ENCODE measurements at places on chromosomes 16 and 17. TPM values are rescaled to one million over a fixed set of nuclear protein-coding genes. Genes with fewer than 3 reads are reported as not detected.

GRCh38 chr17:74852237-74853047 lies 7.2 kb downstream of the GRIN2C start:
- DNase-seq: peak; percentile 52

DNA sequence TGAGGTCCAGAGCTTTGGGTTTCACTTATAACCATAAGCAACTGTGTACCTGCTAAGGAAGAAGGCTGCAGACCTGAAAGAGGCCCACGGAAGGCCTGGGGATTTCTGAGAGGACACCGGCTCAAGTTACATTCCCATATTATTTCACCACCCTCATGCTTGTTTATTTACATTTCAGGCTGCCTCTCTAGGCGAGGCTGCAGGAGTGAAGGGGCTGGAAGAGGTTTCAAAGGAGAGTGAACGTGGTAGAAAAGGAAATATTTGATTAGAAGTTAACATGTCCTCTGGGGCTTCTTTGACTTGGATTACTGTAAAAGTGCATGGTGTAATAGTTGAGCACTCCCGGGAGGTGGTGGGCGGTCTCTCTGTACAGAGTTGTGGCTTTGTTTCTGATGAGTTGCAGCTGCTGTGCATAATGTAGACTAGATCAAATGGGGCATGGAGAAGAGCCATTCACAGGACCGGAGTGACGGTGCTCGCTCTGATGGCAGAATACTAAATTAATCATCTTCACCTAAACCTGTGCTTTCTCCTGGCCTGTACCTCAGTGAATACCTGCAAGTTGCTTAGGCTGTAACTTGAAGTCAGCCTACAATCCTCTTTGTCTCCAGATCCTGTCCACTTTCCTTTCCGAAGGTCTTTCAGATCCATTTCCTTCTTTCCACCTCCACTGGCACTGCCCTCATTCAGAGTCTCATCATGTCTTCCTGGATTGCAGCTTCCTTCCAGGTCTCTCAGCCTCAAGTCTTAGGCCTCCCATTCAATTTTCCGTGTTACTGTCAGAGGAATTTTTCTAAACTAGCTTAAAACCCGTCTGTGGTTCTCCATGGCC lies 1.9 kb upstream of the CPD start:
- DNase-seq: no peak

- no peak for DNase-seq
Observed at GRCh38 chr17:81846743-81847689, 12.2 kb upstream of the PPP1R27 start.

GRCh38 chr16:52707676-52708337 lies 160.9 kb upstream of the TOX3 start:
- DNase-seq: no peak

DNA sequence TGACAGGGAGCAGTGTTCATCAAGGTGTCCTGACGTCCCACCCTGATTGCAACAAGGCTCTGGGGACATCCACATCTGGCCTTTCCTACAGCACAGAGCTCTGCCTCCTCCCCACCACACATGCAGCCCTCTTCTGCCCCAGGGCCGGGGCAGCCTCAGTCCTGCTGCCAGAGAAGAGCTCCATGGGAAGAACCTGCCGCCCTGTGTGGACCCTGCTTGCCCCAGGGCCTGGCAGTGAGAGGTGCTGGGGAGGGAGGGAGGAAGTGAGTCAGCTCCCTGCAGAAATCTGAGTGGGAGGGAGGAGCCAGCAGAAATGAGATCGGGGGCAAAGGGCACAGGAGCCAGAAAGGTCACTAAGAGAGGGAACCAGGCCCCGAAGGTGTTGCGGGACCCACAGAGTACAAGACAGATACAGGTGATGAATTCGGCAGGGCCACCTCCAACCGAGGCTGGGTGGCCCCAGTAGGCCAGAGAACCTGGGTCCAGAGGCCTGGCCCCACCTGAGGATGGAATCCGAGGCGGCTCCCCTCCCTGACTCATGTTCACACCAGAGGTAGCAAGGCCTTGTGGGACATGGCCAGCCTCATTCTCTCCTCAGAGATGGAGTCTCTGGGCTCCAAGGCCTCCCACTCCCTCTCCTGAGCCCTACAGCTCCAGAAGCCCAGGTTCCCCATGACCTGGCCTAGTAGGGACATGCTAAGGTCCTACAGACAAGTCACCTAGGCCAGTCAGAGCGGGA lies 24.8 kb downstream of the MYO18A start:
- DNase-seq: peak; percentile 68

DNA sequence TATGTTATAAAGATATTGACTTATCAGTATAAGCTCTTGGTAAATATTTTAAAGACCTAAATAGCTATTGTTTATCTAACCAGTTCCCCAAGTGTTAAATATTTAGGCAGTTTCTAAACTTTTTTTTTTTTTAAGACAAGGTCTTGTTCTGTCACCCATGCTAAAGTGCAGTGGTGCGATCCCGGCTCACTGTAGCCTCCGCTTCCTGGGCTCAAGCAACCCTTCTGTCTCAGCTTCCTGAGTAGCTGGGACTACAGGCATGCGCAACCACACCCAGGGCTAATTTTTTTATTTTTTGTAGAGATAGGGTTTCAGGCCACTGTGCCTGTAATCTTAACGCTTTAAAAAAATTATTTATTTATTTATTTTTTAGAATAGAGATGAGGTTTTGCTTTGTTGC lies 43.5 kb downstream of the SNX29 start:
- no peak for DNase-seq

DNA sequence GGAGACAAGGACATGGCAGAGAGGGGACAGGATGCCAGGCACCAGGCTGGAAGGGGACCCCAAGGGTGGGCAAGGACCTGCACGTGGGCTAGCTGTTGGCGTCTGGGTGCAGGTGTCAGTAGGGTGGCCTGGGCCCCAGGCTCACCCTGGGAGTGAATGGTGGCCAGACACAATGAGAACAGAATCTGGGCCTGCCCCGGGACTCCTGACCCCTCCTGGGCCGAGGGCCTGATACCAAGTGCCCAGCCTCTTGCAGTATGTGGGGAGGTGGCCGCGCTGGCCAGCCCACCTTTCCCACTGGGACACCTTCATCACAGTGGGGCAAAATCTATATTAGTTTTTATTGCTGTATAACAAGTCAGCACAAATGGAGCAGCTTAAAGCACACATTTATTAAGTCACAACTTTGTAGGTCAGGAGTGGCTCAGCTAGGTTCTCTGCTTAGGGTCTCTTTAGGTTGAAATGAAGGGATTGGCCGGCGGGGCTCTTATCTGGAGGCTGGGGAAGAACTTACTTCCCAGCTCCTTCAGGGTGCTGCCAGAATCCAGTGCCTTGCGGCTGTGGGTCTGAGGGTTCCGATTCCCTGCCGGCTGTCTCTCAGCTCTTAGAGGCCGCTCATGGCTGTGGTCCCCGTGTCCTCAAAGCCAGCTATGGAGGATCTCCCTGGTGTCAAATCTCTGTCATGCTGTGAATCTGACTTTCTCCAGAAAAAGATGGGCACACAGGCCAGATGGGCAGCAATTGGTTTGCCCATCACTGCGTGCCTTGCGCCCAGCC lies 3.6 kb downstream of the PRSS33 start:
- DNase-seq: no peak

GRCh38 chr17:43631429-43631828 lies 30.3 kb downstream of the MEOX1 start:
- no peak for DNase-seq

GRCh38 chr17:63142836-63143235 lies 176.8 kb downstream of the TANC2 start:
- no peak for DNase-seq

- DNase-seq: no peak
Observed at GRCh38 chr16:19636436-19637267, 81.1 kb downstream of the VPS35L start.

DNA sequence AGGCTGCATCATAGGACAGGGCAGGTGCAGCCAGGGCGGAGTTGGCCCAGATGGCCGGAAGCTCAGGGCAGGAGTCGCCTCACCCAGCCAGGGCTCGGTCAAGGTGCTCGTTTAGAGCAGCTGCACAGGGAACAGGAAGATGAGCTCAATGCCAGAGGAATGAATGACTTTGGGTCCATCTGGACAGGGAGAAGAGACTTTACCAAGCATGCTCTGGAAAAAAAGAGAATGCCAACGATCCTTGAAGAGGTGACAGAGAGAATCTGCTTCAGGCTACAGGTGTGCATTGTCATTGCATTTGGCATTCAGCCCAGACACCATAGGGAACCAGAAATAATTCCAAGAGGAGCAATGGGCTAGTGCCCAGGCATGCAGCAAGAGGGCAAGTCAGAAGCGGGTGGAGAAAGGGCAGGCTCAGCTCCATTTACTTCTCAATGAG lies 6.7 kb upstream of the MPP3 start:
- no peak for DNase-seq

- DNase-seq: no peak
Observed at GRCh38 chr17:82231312-82231561, 2.4 kb downstream of the SLC16A3 start.

DNA sequence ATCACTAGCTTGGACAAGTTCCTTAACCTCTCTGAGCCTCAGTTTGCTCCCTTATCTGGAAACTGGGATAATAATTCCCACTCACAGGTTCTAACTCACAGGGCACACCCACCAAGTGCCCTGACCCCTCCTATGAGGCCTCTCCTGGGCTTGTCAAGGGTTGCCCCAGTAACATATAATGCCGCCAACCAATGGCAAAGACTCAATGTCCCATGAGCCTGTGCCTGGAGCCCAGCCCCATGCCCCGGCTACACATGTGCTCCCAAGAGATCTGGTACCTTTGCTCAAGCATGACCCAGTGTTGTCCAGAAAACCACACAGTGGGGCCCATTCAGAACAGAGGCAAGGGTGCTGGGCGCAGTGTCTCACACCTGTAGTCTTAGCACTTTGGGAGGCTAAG lies 8.5 kb upstream of the FBXL19 start:
- DNase-seq: no peak

DNA sequence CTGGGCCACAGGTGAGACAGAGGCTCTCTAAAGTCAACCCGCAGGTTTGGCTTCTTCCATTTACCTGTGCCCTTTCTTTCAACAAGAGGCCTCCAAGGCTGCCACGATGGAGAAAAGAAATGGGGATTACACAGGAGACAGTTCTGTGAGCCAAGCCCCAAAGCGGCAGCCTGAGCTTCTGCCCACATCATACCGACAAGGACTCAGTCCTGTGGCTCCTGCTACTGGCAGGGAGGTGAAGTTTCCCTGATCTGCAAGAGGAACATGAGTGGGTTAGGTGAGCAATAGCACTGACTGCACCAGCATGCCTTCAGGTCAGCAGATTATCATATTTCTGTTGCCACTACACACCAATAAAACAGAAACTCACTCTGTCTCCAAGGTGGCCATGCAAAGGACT lies 800.0 kb downstream of the KCNJ18 start:
- no peak for DNase-seq

DNA sequence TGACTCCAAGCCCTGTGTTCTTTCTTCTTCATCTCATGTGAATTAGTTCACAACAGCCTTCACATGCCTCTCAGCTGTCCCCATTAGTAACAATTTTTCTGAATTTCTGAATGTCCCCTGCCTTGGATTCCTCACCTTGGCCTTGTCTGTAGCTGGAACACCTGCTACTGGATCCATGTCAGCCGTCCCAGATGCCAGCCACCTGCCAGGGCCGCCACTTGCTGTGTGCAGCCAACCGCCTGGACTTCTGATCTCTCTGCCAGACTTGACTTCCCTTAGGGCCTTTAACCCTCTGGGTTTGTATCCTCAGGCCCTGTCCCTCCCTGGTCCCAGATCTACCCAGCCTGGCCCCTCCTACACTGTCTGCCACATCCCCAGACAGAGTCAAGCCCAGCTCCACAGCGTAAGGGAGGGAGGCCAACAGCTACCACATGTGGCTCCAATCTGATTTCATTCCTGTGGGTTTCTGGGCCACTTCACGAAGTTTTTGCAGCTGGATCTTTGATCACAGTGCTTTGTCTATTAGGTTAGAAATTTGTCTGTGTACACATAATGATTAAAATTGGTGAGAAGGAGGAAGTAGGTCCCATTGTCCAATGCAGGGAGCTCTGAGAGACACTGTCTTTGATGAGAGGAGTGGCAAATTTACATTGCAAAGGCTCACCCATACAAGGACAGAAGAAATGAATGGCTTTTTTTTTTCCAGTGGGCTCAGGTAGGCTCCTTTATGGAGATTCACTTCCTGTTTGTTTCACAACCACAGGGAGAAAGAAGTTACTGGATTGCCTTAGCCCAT lies 15.3 kb downstream of the MPP2 start:
- DNase-seq: no peak

DNA sequence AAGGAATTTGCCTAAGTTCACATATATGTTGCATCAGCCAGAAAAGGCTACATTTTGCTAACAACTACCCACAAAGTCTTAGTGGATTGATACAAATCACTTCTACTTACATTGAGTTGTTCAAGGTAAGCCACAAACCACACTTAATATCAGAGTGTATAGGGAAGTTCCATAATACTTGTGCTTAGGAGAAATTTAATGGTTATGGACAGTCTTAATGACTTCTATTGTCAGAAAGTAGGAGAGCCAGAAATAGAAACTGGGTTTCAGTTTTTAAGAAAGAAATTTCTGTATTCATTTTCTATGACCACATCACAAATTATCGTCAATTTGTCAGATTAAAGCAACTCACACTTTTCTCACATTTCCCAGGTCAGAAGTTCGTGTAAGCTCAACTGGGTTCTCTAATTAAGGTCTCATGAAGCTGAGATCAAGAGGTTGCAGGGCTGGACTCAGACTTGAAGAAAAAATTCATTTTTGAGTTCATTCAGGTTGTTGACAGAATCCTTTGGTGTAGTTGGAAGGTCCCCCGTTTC lies 695.7 kb downstream of the CDH11 start:
- DNase-seq: no peak

GRCh38 chr16:66516808-66517585 lies 32.9 kb downstream of the TK2 start:
- DNase-seq: peak; percentile 45

DNA sequence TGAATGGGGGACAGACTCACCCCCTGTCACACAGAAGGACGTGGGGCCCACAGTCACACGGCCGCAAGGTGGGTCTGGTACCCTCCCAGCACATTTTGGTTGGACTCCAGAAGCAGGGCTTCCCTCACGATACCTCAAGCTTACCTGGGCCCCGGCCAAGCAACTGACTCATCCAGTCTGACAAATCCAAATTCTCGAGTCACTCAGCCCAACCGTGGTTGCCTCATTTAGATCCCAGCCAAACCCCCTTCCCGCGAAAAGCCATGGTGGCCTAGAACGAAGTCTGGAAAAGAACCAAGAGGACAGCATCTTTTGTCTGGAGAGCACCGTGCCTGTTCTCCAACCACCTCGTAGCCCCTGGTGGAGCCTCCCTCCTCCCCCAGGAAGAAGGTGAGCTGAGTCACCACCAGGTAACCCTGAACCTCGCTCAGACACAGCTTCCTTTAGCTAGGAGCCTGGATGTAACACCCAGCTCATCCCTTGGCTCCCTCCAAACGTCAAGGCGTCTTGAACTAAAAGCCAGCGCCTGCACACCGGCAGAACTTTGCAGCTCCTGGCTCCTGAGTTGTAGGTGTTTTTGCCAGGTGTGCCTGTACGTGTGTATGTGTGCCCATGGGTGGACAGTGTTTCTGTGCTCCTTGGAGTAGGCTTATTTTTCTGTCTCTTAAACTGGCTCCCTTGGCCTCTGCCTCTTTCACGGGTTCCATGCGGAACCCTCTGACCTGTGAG lies 78.9 kb downstream of the CMIP start:
- DNase-seq: no peak

RTN4RL1 gene
- 0.19 TPM for total RNA-seq

ATP1B2 gene
- total RNA-seq: 0.12 TPM

ZC3H18 gene
- 74.0 TPM for total RNA-seq

UNC45B gene
- total RNA-seq: 0.62 TPM

OSGIN1 gene
- total RNA-seq: 8.4 TPM

P4HB gene
- total RNA-seq: 570 TPM

All from naive thymus-derived CD4-positive, alpha-beta T cell (primary cell).